ENCODE measurements at places on chromosomes 2 and 18.

GRCh38 chr2:5691985-5692529, at the start of gene SOX11:
Gene SOX11, plus strand, starts transcription at chr2:5692384. Its CDS starts 338 bp downstream, at chr2:5692722.
- DNase-seq, result no peak

- no peak for DNase-seq
These were observed 21.6 kb upstream of the ITM2C start for GRCh38 chr2:230843132-230843531.

DNA sequence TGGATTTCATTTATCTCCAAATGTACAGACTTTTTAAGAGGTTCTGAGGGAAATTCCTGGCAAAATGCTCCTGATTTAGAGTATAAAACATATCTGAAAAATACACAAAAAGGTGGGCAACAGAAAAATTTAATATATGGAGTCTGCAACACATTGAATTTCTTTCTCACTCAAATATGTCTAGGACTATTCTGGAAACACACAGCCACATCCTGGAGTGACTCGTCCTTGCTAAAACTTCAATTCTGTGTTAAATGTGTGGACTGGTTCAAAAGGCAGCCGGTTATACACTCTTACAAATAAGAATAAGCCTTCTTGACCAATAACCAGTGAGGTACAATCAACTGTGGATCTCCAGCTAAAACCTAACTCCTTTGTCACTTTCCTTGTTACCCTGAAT, 44.1 kb upstream of the RND3 start:
- no peak for DNase-seq

DNA sequence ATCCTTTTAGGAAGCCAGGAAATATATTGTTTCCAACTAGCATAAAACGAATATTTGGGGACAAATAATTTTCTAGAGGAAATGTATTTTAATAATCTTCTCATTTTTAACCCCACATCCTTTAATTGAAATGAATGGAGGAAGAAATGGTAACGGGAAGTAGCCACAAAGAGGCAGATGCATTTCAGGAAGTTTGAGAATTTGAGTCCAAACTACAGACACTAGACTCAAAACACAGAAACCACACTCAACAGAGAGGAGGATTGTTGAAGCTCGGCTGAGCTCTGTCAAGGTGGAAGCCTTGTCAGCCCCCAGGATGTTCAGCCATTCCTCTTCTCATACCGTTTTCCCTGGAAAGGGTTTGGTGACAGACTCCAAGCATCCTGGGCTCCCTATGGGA, 288.5 kb downstream of the NAPG start:
- no peak for DNase-seq

- no peak for DNase-seq
These were observed 10.1 kb upstream of the CCDC138 start for GRCh38 chr2:108776475-108776874.

- no peak for DNase-seq
These were observed 557.8 kb upstream of the GCFC2 start for GRCh38 chr2:76268484-76268883.

- DNase-seq, result no peak
These were observed 36.9 kb downstream of the RPL37A start for GRCh38 chr2:216535454-216535995.

DNA sequence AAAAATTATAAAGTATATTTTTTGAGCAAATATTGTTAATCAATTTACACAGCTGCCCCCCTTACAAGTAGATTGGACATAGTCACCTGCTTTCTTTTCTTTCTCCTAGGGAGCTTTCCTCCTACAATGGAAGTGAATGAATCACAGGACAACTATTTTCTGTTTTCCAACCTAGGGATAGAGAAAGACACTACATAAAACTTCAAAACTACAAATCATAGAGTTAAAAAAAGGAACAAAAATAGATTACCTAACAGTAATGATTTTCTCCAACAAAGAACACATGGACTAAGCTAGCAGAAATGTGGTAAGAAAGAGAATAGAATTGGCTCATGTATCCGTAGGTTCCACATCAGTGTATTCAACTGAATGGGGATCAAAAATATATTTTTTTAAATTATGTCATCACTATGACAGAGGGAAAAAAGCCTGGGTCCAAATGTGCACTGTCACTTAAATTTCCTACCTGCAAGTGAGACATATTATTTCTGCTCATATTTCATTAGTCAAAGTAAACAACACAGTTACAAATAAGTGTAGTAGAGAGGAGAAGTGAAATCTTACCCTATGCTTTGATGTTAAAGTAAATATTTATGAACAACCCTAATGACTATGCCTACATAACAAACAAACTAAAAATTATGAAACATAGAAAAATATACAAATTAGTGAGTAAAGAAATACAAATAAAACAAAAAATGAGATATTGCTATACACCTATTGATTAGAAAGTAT, 756.7 kb downstream of the SOCS6 start:
- no peak for DNase-seq

- no peak for DNase-seq
These were observed 5.7 kb upstream of the EN1 start for GRCh38 chr2:118853129-118853640.

- no peak for DNase-seq
These were observed 162.6 kb downstream of the FMNL2 start for GRCh38 chr2:152497481-152498052.

DNA sequence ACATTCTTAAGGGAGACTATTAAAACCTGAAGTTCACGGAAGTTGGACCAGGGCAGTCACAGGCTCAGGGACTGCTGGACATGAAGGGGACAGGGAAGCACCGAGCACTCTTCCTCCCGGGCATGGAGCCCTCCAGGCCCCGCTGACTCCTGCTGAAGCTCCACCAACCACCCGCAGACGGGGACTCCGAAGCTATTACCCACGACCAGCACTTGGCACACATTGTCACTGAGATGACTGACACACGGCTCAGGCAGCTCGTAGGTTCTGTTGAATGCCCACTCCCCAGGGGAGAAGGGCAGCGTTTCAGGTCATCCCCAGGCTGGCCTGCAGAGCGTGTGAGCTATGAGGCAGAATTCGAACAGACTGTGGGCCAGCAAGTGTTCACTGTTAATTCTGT, 234.8 kb downstream of the NDUFA10 start:
- no peak for DNase-seq

DNA sequence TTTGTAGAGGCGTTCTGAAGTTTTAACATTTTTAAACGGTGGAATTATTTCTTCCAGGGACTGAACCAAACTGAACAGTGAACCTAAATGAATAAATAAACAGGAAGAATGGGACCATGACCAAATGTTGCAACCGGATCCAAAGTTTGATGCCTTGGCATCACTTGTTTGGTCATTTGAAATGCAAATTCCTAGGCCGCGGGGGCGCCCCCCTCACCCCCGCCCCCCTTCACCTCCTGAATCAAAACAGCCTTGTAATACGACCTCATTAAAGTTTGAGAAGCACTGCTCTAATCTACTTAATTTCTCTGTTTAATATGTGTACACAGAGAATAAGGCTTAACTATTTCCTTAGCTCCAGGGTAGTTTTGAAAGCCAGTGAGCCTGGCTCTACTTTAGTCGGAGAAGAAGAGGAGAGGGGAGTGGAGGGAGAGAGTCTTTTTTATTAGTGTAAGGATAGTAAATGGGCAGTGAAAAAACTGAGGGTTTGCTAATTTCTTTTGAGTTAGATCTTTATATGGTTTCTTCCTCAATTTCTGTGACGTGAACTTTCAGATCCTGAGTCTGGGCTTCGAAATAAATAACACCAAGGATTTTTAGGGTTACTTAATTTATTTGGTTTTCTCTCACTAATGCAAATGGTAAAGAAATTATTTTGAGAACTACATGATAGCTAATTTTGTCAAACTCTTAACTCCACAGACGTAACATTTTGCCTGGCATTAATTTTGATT, 5.7 kb downstream of the C2orf80 start:
- no peak for DNase-seq

- DNase-seq, result no peak
These were observed 11.6 kb downstream of the ZC3H8 start for GRCh38 chr2:112243233-112243632.

GRCh38 chr2:62938126-62938525, 112.5 kb upstream of the OTX1 start:
- DNase-seq, result no peak

GRCh38 chr2:182826064-182826463, 40.4 kb downstream of the FRZB start:
- no peak for DNase-seq

- DNase-seq, result no peak
These were observed 32.5 kb upstream of the FHOD3 start for GRCh38 chr18:36265015-36265414.

Measured in cortex of kidney (tissue), 1 donor.